ENCODE measurements at places on chromosomes 2 and 18.

GRCh38 chr2:68098291-68098797, 35.5 kb upstream of the C1D start:
- DNase-seq, result no peak

GRCh38 chr2:233079473-233079877, 19.3 kb downstream of the INPP5D start:
- DNase-seq, result peak; percentile 41

GRCh38 chr2:80413136-80413535, 108.6 kb upstream of the LRRTM1 start:
- no peak for DNase-seq

- DNase-seq, result no peak
These were observed 55.7 kb downstream of the RTTN start for GRCh38 chr18:70149616-70150301.

- DNase-seq, result no peak
These were observed 3.1 kb downstream of the CXCR2 start for GRCh38 chr2:218128781-218129457.

- no peak for DNase-seq
These were observed 718 bp upstream of the NXPH2 start for GRCh38 chr2:138780908-138781307.

- no peak for DNase-seq
These were observed 53.4 kb downstream of the CHN1 start for GRCh38 chr2:174951745-174952144.

DNA sequence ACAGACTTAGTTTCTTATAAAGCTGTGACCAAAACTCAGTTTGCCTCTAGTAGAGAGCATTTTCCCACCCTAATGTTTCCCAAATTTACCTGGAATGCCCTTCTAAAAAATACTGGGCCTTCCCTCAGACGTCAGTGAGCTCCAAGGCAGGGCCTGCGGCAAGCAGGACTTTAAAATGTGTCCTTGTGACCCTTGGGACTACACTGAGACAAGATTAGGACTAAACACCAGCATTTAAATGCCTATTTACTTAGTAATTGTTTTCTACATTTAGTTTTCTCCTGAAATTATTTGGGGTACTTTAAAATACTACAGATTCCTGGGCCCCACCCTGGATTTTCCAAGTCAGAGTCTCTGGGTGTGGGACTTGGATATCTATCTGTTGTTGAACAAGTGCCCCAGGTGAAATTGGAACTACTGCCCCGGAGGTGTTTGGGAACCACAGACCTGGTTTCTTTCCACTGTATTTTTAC, 14.3 kb downstream of the GATA6 start:
- no peak for DNase-seq

DNA sequence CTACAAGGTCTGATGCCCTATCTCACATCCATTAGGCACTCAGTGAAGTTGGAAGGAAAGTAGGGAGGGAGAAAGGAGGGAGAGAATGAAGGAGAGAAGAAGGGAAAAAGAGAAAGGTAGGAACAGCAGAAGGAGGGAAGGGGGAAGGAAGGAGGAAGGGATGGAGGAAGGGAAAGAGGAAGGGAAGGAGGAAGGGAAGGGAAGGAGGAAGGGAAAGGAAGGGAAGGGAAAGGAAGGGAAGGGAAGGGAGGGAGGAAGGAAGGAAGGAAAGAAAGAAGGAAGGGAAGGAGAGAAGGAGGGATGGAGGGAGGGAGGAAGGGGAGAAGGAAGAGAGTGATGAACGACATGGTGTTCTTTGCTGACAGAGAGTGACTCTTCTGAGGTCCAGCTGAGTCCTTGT, 468.9 kb upstream of the MYT1L start:
- no peak for DNase-seq

- no peak for DNase-seq
These were observed 53.3 kb downstream of the GULP1 start for GRCh38 chr2:188345020-188345419.

GRCh38 chr2:139386401-139386800, 606.2 kb upstream of the NXPH2 start:
- DNase-seq, result no peak

- no peak for DNase-seq
These were observed 12.6 kb upstream of the GULP1 start for GRCh38 chr2:188279093-188279445.

DNA sequence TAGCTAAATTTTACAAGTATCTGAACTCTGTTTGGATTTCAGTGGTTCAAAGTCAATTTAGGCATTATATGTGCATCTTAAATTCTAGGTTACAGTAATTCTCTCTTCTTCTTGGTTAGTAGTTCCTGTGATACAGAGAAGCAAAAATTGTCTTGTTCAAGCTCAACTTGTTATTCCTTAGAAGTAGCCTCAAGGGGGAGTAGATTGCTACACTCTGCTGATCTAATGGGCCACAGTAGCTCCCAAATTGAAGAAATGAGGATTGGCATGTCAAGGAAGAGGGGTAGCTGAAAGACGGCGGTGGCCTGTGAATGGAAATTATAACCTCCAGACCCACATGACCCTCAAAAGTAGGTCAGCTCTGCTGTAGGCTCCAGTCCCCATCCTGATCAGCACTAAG, 334.7 kb downstream of the HRH4 start:
- DNase-seq, result no peak

GRCh38 chr18:37266290-37266689, 299.3 kb downstream of the CELF4 start:
- no peak for DNase-seq

DNA sequence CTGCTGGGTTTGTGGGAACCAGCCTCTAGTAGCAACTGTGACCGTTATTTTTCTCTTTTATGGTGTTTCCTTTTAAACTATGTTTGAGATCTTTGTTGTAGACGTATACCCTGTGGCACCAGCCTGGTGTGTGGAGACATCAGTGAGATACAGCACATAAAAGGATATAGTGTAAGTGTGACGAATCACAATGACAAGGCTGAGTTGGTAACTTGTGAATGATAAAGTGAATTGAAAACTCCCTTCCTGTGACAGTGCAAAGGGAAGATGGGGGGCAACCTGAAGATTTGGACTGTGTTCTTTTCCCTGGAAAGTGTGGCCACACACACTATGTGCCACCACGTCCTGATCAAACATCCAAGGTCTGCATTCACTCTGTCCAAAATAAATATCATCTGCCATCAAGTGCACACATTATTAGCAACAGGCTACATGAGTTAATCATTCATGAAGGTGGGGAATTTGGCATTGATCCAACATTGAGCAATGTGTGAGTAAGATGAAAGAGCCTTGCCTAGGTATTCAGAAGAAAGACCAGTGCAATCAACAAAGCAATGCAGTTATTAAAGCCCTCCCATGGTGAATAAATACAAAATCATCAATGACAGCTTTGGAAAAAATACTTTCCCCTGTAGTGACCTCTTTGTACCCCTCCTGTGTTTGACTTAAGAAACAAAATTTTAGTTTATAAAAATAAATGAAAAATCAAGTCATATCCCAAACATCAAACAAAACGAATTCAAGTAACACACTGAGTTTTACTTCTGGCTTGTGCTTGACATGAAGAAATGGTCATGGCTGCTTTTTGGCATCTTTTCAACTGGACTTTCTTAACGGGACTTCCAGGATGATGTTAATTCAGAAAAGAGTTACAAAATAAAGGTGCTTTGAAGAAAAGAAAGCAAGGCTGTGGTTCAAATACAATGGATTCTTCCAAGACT, 1280.5 kb upstream of the ZEB2 start:
- DNase-seq, result no peak

DNA sequence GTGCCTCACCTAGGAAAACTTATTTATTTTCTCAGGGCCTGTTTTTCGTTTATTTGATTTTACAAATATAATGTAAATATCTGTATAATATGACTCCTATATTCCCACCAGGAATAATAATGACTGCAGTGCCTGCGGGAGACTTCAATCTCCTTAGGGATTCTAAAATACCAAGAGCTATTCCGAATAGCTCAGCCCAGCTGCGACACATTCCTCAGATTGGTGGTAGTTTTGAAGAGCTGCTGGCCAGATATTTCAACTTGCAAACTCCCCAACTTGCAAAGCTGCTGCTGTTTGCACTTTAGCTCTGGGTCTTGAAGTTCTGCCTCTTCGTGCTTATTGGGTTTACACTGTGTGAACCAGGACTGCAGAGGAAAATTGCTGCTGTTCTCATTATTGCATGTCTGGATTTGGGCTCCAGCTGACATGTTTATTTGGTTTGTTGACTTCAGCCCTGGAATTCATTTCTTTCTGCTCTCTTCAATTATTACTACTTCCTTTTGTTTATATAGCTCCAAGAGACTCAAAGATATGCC, 480.2 kb upstream of the CHST9 start:
- DNase-seq, result no peak

DNA sequence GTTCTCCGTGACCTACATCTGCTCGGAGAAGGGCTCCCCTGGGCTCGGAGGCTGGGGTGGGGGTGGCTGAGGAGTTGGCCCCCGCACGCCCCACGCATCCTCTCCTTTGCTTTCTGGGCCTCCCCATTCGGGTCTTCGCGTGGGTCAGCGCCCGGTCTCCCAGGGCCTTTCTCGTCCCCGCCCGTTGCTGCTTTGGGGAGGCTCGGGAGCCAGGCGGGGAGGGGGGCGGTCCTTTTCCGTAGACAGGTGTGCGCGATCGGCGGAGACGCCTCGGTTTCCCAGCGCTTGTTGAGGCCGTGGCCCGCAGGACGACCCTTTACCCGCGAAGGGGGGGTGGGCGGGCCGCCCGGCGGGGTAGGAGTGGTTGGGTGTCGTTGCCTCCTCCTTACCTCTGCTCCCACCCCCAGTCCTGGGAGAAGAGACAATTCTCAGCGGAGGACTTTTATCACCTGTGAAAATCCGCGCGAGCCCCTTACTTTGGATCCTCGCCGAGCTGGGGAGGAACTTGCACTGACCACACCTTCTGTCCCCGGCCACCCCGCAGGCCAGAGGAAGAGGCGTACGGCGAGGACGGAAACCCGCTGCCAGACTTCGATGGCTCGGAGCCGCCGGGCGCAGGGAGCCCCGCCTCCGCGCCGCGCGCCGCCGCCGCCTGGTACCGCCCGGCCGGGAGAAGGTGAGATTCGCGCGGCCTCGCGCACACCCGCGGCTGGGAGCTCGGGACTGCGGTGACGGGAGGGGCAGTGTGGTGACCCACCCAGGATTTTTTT, 2.6 kb downstream of the ADCYAP1 start:
- no peak for DNase-seq

DNA sequence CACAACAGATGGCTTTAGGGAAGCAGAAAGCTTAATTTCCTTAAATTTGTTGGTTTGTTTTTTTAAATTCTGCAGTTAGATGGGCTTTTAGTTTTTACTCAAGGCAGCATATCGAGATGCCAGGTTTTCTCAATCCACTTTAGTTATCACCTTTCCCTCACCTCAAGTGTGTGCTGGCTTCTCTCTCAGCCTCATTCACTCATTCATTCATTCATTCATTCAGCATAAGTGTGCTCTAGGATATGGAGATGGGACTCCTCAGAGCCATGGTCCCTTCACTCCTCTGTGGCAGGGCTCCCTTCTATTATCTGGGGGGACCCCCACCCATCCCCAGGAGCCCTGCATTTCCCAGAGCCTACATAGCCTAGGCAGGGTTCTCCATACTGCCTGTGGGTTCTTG, 19.0 kb downstream of the VIL1 start:
- DNase-seq, result no peak

GRCh38 chr2:175074478-175074877, 69.3 kb upstream of the CHN1 start:
- DNase-seq, result no peak

GRCh38 chr18:49858309-49859020, 45.1 kb upstream of the ACAA2 start:
- DNase-seq, result peak; percentile 57

GRCh38 chr2:73855526-73855925, 26.8 kb downstream of the STAMBP start:
- no peak for DNase-seq

DNA sequence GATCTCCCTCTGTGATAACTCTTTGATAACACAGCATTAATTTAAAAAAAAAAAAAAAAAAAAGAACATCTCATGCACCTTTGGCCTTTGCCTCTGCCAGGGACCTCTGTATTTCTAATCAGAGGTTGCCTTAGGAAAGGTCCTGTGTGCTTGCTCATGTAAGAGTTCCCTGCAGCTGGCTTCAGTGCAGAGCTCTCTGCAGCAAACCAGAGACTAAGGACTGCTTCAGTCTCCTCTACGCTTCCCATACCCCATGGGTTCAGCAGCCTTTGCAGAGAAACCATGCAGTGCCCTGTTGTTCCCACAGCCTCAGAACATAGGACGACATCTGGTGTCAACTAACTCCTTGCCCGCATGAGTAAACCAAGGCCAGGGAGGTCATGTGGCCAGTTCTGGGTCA, 236.6 kb upstream of the KLHL29 start:
- DNase-seq, result no peak

DNA sequence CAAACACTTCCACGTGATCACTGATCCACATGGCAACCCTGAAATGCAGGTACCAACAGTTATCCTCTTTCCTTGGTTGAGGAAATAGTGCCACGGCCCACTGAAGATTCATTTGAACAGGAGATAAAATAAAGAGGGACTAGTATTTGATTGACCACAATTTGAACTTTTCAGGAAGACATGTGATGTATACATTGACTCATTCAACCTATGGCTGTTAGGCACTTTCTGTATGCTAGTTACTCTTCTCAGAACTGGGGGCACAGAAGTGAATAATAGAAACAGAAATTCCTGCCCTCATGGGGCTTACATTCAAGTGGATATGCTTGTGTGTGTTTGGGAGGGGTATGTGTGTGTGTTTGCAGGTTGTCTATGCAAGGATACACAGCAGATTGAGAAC, 199.6 kb downstream of the PRKCE start:
- DNase-seq, result no peak

GRCh38 chr18:31065036-31065773, 22.7 kb upstream of the DSC3 start:
- DNase-seq, result no peak

DNA sequence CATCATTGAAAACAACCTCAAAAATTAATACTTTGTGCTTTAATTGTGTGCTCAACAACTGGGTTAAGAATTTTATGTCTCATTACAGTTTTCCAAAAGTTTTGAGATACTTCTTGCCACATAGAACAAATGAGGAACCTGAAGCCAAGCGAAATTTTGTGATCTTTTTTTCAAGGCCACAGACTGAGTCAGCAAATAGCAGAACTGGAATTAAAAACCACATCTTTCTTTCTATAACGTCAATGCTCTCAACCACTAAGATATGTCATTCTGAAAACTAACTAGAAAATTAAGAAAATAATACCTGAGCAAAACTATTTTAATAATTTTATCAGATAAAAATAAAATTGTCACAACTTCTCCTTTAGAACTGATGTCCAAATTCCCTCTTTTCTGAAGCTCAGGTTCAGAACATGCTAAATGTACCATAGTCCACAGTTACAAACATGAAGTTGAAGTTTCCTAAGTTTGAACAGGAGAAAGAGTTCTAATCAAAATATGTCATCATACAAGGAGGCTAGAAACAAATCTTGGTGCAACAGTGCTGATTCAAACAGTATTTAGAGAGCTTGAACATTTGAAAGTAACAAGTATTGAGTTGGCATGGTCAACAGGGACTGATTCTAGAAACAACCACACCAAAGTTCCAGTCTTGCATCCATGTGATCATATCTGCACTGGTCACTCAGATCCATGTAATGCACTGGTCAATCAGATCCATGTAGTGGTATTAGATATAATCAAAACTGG, 27.6 kb upstream of the CALCRL start:
- DNase-seq, result peak; percentile 10
